ENCODE measurements at places on chromosomes 11 and 22. TPM values are rescaled to one million over a fixed set of nuclear protein-coding genes. Genes with fewer than 3 reads are reported as not detected.

- peak overlapping the region; percentile 100 for H3K27ac ChIP-seq
- H3K4me3 ChIP-seq: peak overlapping the region; percentile 78
- peaks cover 4% of the 10 kb centered on the region for H3K27me3 ChIP-seq
- H3K4me1 ChIP-seq: peaks cover 7% of the 10 kb centered on the region
- H3K36me3 ChIP-seq: peaks cover 9% of the 10 kb centered on the region
These were observed 844 bp downstream of the PCF11 start for GRCh38 chr11:83157594-83158356.

JAML gene
- 2.5 TPM for total RNA-seq

GRCh38 chr11:25927411-25927953 is 404.4 kb upstream of the ANO3 start:
- no peaks in the 10 kb centered on the region for H3K4me1 ChIP-seq
- H3K36me3 ChIP-seq: no peaks in the 10 kb centered on the region
- H3K4me3 ChIP-seq: no peak overlapping the region
- H3K27ac ChIP-seq: peak overlapping the region; percentile 49
- no peak for DNase-seq

SOX10 gene
- 2.2 TPM for total RNA-seq

DNA sequence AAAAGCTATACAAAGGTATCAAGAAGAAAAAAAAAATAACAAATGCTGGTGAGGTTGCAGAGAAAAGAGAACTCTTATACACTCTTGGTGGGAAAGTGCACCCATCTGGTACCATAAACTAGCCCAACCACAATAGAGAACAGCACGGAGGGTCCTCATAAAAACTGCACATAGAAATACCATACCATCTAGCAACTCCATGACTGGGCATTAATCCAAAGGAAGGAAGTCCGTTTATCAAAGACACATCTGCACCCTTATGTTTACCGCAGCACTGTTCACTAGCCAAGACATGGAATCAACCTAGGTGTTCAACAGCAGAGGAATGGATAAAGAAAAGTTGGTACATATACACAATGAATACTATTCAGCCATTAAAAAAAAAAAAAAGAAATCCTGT is 10.8 kb upstream of the CLDN5 start:
- no peak overlapping the region for H3K27ac ChIP-seq
- DNase-seq: no peak
- no peak overlapping the region for H3K4me3 ChIP-seq
- H3K4me1 ChIP-seq: no peaks in the 10 kb centered on the region
- no peaks in the 10 kb centered on the region for H3K36me3 ChIP-seq

SOX6 gene
- total RNA-seq: 26.5 TPM

GDPD4 gene
- total RNA-seq: 0.13 TPM

DNA sequence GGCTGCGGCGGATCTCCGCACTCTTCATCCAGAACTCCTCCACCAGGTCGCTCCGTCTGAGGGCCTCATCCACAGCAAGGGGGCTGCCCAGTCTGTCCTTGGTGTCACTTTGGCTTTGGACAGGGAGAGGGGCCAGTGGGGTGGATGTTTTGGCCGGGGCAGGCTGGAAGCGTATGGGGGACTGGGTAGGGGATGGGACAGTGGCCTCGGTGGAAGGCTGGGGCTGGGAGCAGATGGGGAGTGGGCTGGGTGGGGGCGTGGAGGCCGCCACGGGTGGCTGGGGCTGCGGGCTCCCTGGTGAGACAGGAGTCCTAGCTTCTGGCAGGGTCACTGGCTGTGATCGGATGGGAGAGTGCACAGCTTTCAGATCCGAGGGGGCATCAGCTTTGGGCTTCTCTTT is 44.4 kb upstream of the BID start:
- no peak overlapping the region for H3K4me3 ChIP-seq
- H3K36me3 ChIP-seq: peaks cover 67% of the 10 kb centered on the region
- H3K27ac ChIP-seq: no peak overlapping the region
- no peak for DNase-seq

DENND6B gene
- total RNA-seq: 2.0 TPM

- H3K4me3 ChIP-seq: no peak overlapping the region
- no peaks in the 10 kb centered on the region for H3K36me3 ChIP-seq
- H3K4me1 ChIP-seq: no peaks in the 10 kb centered on the region
- no peak for DNase-seq
- no peaks in the 10 kb centered on the region for H3K27me3 ChIP-seq
These were observed 71.4 kb upstream of the OR9G4 start for GRCh38 chr11:56819916-56820315.

APOL1 gene
- 2.3 TPM for total RNA-seq

DNA sequence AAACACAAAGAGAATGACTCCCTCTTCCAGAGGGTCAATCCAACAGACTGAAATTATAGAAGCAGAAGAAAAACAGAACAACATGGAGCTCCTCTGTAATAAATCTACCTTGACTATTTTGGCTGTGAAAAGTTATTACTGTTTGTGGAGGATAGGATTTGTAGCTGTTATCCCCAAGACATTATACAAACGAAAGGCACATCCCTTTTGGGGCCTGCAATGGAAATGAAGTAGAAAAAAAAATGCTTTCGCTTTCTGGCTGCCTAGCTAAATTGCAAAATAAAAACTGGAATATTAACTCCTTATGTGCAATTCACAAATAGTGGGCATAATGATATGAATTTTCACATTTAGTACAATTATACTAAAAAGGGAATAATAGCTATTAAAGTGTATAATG is 123.8 kb upstream of the CCDC179 start:
- H3K4me1 ChIP-seq: no peaks in the 10 kb centered on the region
- no peak overlapping the region for H3K4me3 ChIP-seq
- H3K36me3 ChIP-seq: no peaks in the 10 kb centered on the region
- H3K27me3 ChIP-seq: no peaks in the 10 kb centered on the region

- DNase-seq: no peak
- H3K4me3 ChIP-seq: no peak overlapping the region
- no peaks in the 10 kb centered on the region for H3K36me3 ChIP-seq
- H3K4me1 ChIP-seq: peaks cover 7% of the 10 kb centered on the region
These were observed 8.7 kb upstream of the NPTXR start for GRCh38 chr22:38852522-38852921.

- no peak overlapping the region for H3K4me3 ChIP-seq
- H3K27ac ChIP-seq: no peak overlapping the region
- H3K36me3 ChIP-seq: no peaks in the 10 kb centered on the region
- H3K27me3 ChIP-seq: no peaks in the 10 kb centered on the region
- peak; percentile 85 for DNase-seq
These were observed 499.0 kb upstream of the CCDC179 start for GRCh38 chr11:23359297-23359696.

DNA sequence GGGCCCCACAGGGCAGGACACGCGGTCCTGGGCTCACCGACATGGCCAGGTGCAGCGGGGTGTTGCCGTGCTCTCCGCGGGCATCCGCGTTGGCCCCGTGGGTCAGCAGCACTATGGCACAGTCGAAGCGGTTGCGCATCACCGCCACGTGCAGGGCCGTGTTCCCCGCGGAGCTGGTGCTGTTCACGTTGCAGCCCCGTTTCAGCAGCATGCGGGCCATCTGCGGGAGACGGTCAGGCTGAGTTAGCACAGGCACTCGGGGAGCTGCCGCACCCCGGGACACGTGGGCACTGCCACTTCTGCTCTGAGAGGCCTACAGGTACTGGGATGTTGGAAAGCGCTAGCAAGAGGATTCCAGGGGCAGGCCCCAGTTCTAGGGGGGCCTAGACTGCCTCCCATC is 22.3 kb upstream of the BAIAP2L2 start:
- peaks cover 29% of the 10 kb centered on the region for H3K36me3 ChIP-seq
- DNase-seq: no peak
- H3K4me1 ChIP-seq: no peaks in the 10 kb centered on the region
- no peak overlapping the region for H3K4me3 ChIP-seq

DNA sequence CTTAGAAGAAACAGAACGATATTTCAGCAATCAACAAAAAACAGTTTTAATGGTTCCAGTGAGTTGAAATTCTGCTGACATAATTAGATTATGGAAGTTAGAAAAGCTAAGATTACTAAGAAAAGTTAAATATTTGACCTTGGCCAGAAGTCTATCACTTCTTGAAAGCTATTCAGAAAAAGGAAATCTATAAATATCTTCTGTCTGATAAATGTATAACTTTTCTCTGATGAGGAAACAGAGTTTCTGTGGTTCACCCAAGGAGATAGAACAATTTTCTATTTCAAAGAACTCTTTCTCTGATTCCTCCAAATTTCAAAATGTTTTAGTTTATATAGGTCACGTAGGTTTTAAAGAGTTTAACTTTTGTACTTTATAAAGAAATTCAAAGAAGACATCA is 438.4 kb upstream of the CHORDC1 start:
- H3K4me1 ChIP-seq: no peaks in the 10 kb centered on the region
- no peaks in the 10 kb centered on the region for H3K36me3 ChIP-seq
- no peak overlapping the region for H3K27ac ChIP-seq
- no peak overlapping the region for H3K4me3 ChIP-seq
- H3K27me3 ChIP-seq: no peaks in the 10 kb centered on the region

DNA sequence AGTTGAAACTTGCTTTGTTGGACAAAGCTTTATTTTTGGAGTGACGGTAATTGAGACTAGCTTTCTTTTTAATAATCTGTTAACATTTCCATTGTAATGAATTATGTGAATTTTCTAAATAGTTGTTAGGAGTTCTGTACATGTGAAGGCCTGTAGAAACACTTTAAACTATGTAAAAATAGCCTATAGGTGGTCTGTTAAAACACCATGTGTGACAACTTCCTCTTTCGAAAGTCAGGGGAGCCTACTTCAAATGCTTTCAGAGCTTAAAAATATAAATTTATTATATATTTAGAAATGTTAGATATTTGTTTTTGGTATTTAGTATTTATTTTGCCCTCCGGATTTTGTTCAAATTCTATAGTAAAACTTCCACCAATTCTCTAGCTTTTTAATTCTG is 28.7 kb downstream of the DDIAS start:
- H3K36me3 ChIP-seq: no peaks in the 10 kb centered on the region

DNA sequence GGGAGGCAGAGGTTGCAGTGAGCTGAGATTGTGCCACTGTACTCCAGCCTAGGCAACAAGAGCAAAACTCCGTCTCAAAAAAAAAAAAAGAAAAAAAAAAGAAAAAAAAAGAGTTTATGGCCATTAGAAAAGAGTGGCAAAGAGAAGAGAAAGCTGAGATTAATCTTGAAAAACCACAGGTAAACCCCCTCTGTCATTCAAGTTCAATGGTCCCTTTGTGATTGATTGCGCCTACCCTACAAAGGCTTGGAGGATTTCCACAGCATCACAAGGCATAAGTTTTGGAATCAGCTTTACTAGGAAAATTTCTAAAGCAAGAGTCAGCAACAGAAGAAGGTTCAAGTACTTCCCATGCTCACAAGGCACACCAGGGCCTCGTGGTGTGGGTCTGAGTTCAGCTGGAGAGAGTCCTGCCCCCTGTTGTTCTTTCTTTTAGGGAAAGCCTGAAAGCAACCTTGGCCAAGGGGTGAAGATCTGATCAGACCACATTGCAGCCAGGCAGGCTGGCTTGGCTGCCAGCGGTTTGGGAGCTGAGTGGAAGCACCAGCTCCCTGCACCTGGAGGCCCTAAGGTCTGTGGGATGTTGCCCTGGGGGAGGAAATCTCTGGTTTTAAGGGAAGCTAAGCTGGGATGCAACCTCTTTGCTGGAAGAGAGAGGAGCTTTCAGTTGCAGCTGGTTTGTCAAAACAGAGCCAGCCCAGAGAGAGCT is 41.8 kb downstream of the SLN start:
- no peak overlapping the region for H3K4me3 ChIP-seq
- no peaks in the 10 kb centered on the region for H3K36me3 ChIP-seq
- H3K4me1 ChIP-seq: peaks cover 17% of the 10 kb centered on the region
- DNase-seq: peak; percentile 30

DNA sequence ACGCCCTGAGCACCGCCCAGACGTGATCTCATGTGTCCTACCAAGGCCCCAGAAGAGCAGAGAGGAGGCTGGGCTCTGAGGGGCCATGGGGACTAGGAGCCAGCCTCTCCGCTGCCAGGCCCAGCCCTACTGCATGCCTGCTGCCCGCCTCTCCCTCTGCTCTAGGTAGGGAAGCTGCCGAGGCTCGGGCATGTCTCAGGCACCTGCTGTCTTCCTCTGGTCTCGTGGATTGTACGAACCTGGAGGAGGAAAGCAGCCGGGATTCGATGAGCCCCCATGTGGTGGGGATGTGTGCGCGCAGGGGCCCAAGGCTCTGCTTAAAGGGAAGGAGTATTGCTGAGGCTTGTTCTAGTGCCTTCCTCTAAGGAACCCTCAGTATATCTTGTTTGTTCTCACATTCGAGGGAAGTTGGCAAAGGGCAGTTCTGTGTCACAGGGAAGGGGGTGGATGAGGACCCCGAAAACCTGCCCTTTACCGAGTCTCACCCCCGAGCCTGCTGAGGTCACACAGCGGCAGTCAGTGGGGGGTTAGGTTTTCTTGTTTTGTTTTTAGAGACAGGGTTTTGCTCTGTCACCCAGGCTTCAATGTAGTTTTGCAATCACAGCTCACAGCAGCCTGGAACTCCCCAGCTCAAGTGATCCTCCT is 21.2 kb downstream of the DAGLA start:
- no peak overlapping the region for H3K4me3 ChIP-seq
- H3K27ac ChIP-seq: peak overlapping the region; percentile 67
- peaks cover 2% of the 10 kb centered on the region for H3K36me3 ChIP-seq
- DNase-seq: peak; percentile 46

- no peaks in the 10 kb centered on the region for H3K4me1 ChIP-seq
- H3K4me3 ChIP-seq: no peak overlapping the region
These were observed 32.5 kb downstream of the WT1 start for GRCh38 chr11:32402836-32403235.

GRCh38 chr11:1737080-1737757 is 13.2 kb downstream of the IFITM10 start:
- H3K27me3 ChIP-seq: peaks cover 50% of the 10 kb centered on the region
- no peak overlapping the region for H3K4me3 ChIP-seq
- no peak overlapping the region for H3K27ac ChIP-seq
- no peak for DNase-seq
- H3K4me1 ChIP-seq: no peaks in the 10 kb centered on the region
- H3K36me3 ChIP-seq: no peaks in the 10 kb centered on the region

PPFIA1 gene
- total RNA-seq: 25.0 TPM

- peak overlapping the region; percentile 13 for H3K27ac ChIP-seq
- H3K4me1 ChIP-seq: peaks cover 5% of the 10 kb centered on the region
- H3K36me3 ChIP-seq: no peaks in the 10 kb centered on the region
These were observed 57.9 kb upstream of the NUP160 start for GRCh38 chr11:47906066-47906465.

- DNase-seq: no peak
- no peak overlapping the region for H3K27ac ChIP-seq
- H3K4me3 ChIP-seq: no peak overlapping the region
- peaks cover 4% of the 10 kb centered on the region for H3K4me1 ChIP-seq
These were observed 3.5 kb upstream of the HTR3B start for GRCh38 chr11:113901141-113901540.

FOXRED2 gene
- total RNA-seq: 11.1 TPM

DNA sequence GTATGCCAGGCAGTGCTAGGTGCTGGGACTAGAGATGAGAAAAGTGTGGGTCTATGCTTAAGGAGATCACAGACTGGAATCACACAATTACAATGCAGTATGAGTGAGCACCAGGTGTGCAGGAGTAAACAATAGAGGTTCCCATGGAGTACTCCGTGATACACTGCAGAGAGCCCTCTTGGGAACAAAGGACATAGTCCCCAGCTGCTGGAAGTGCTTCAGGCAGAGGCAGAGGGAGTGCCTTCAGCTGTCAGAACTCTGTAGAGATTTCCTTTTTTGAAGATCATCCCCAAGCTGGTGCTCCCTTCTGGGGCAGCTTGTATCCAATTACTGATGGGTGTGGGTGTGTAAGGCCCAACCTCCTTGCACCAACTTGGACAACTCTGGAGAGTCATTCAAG is 143.5 kb upstream of the PLET1 start:
- peaks cover 7% of the 10 kb centered on the region for H3K27me3 ChIP-seq
- no peaks in the 10 kb centered on the region for H3K36me3 ChIP-seq
- H3K4me3 ChIP-seq: no peak overlapping the region
- no peaks in the 10 kb centered on the region for H3K4me1 ChIP-seq
- H3K27ac ChIP-seq: no peak overlapping the region

C11orf52 gene
- total RNA-seq: 0.93 TPM

RTN4RL2 gene
- total RNA-seq: 2.0 TPM
